Caco-2 (cell line): ENCODE measurements at places on chromosomes 6 and 20.

GRCh38 chr6:166570929-166571713, 15.4 kb downstream of the RAMACL start:
- no peak overlapping the region for H3K4me3 ChIP-seq
- no peaks in the 10 kb centered on the region for H3K4me1 ChIP-seq
- no peaks in the 10 kb centered on the region for H3K36me3 ChIP-seq
- H3K27me3 ChIP-seq: no peaks in the 10 kb centered on the region

DNA sequence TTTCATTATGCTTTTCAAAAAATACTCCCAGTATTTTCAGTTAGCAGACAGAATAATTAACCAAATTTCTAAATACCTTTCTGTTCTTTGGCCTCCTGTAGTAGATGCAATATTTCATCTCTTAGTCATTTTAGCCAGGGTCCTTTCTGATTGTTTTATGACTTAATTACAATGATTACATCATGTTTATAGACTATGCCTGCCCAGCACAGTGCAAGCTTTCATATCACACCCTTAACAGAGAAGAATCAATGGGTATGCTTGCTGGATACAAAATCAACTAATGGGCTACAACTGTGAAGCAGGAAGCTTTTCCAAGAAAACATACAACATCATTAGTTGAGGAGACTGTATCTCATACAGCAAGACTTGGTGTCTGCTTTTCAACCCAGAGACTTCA, 119.8 kb upstream of the NRSN1 start:
- H3K4me3 ChIP-seq: no peak overlapping the region
- H3K27ac ChIP-seq: no peak overlapping the region
- no peaks in the 10 kb centered on the region for H3K36me3 ChIP-seq
- DNase-seq: no peak

DNA sequence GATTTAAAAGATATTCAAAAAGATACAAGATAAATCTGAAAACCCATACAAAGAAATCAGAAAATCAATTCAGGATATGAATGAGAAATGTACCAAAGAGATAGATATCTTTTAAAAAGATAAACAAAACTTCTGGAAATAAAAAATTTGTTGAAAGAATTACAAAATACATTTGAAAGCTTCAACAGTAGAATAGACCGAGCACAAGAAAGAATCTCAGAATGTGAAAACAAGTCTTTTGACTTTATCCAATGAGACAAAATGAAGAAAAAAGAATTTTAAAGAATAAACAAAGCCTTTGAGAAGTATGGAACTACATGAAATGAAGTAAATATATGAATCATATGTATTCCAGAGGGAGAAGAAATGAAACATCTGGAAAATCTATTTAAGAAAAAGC, 1011.0 kb downstream of the EYS start:
- no peaks in the 10 kb centered on the region for H3K36me3 ChIP-seq
- H3K4me1 ChIP-seq: no peaks in the 10 kb centered on the region
- H3K27me3 ChIP-seq: no peaks in the 10 kb centered on the region
- no peak for DNase-seq
- H3K27ac ChIP-seq: no peak overlapping the region

- H3K36me3 ChIP-seq: no peaks in the 10 kb centered on the region
- no peak overlapping the region for H3K4me3 ChIP-seq
- H3K27ac ChIP-seq: no peak overlapping the region
- H3K27me3 ChIP-seq: no peaks in the 10 kb centered on the region
- H3K4me1 ChIP-seq: no peaks in the 10 kb centered on the region
Measured at GRCh38 chr6:7021301-7021700, 86.5 kb upstream of the RREB1 start.

GRCh38 chr6:119426619-119427018, 77.1 kb upstream of the MAN1A1 start:
- no peak for DNase-seq
- H3K27me3 ChIP-seq: no peaks in the 10 kb centered on the region
- no peak overlapping the region for H3K4me3 ChIP-seq
- no peaks in the 10 kb centered on the region for H3K36me3 ChIP-seq
- no peak overlapping the region for H3K27ac ChIP-seq

- DNase-seq: no peak
- H3K36me3 ChIP-seq: no peaks in the 10 kb centered on the region
- no peaks in the 10 kb centered on the region for H3K4me1 ChIP-seq
- no peak overlapping the region for H3K27ac ChIP-seq
- H3K27me3 ChIP-seq: no peaks in the 10 kb centered on the region
- no peak overlapping the region for H3K4me3 ChIP-seq
Measured at GRCh38 chr6:123007885-123008284, 11.8 kb downstream of the CLVS2 start.

DNA sequence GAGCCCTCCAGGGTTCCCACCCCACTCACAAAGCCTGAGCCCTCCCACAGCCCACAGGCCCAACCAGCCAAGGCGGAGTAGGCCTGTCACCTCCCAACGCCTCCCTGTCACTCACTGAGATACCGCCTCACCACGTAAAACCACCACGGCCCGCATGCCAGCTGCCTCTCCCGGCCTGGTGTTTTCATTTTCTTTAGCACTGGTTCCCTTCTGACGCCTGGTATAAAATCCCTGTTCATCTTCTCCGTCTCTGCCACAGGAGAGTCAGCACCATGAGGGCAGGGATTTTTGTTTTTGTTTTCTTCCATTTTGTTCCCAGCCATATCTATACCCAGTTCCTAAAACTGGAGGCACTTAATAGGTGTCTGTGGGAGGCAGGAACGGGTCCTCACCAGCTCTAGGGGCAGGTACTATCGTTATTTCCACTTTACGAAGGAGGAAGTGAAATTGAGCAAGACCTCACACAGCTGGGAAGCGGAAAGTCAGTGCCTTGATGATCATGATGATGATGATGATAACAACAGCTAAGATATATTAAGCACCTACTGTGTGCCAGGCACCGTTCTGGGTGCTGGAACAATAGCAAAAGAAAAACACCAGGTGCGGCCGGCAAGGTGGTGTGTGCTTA, 58.6 kb downstream of the SNAI1 start:
- peaks cover 37% of the 10 kb centered on the region for H3K4me1 ChIP-seq
- peak overlapping the region; percentile 66 for H3K27ac ChIP-seq
- no peak overlapping the region for H3K4me3 ChIP-seq
- DNase-seq: no peak
- H3K27me3 ChIP-seq: no peaks in the 10 kb centered on the region
- no peaks in the 10 kb centered on the region for H3K36me3 ChIP-seq

GRCh38 chr6:142420802-142421201, 119.0 kb downstream of the ADGRG6 start:
- no peaks in the 10 kb centered on the region; the same call in none of the 2 replicates for H3K36me3 ChIP-seq
- no peak for DNase-seq
- H3K27ac ChIP-seq: no peak overlapping the region
- no peaks in the 10 kb centered on the region for H3K27me3 ChIP-seq
- H3K4me1 ChIP-seq: no peaks in the 10 kb centered on the region
- no peak overlapping the region for H3K4me3 ChIP-seq

DNA sequence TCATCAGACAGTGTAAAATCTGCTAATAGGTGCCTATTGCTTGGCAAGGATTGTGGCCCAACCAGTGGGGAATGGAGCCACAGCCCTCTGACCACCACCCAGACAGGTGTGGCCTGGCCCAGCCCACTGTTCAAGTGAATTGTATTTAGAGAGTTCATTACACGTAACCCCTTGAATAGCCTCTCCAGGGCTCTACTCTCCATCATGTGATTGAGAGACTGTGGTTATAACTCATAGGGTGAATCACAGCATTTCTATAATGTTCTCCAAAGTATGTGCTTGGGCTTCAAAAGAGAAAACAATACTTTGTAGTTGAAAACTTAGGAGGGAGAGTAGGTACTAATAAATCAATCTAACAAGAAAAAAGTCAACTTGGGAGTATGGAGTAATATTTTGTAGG, 38.4 kb downstream of the ALDH8A1 start:
- H3K4me1 ChIP-seq: peaks cover 3% of the 10 kb centered on the region; the same call in 1 of the 2 replicates
- H3K4me3 ChIP-seq: no peak overlapping the region
- DNase-seq: no peak
- no peaks in the 10 kb centered on the region for H3K36me3 ChIP-seq

GRCh38 chr20:25203871-25204320, 8.4 kb downstream of the ENTPD6 start:
- no peak overlapping the region for H3K27ac ChIP-seq
- H3K4me3 ChIP-seq: no peak overlapping the region
- no peaks in the 10 kb centered on the region; the same call in 1 of the 2 replicates for H3K36me3 ChIP-seq
- no peaks in the 10 kb centered on the region for H3K27me3 ChIP-seq
- H3K4me1 ChIP-seq: no peaks in the 10 kb centered on the region

- no peak for DNase-seq
- H3K4me3 ChIP-seq: no peak overlapping the region
- H3K27me3 ChIP-seq: no peaks in the 10 kb centered on the region
- no peaks in the 10 kb centered on the region for H3K4me1 ChIP-seq
Measured at GRCh38 chr6:38272222-38272621, 367.5 kb downstream of the BTBD9 start.

GRCh38 chr6:9523462-9523861, 891.4 kb downstream of the TFAP2A start:
- H3K27ac ChIP-seq: peak overlapping the region; percentile 24
- no peak for DNase-seq
- H3K36me3 ChIP-seq: no peaks in the 10 kb centered on the region

DNA sequence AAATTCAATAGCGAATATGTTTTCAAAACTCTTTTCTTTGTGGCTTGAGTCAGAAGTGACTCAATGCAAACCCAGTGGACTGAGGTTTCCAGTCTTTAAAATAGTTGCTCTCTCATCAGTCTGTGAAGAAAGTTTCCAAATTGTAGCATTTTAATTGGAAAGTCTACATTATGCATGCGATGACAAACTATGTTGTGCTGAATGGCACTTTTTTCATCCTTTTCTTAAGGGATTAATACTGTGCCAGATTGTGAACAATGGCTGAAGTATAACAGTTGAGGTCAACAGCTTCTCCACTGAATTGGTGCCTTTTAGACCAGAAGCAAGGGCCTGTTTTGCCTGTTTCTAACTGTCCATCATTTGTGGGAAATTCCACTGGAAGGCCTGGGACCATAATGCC, 377.1 kb downstream of the BTBD9 start:
- no peaks in the 10 kb centered on the region for H3K36me3 ChIP-seq
- DNase-seq: no peak
- H3K4me1 ChIP-seq: peaks cover 36% of the 10 kb centered on the region
- H3K4me3 ChIP-seq: no peak overlapping the region
- H3K27ac ChIP-seq: no peak overlapping the region

DNA sequence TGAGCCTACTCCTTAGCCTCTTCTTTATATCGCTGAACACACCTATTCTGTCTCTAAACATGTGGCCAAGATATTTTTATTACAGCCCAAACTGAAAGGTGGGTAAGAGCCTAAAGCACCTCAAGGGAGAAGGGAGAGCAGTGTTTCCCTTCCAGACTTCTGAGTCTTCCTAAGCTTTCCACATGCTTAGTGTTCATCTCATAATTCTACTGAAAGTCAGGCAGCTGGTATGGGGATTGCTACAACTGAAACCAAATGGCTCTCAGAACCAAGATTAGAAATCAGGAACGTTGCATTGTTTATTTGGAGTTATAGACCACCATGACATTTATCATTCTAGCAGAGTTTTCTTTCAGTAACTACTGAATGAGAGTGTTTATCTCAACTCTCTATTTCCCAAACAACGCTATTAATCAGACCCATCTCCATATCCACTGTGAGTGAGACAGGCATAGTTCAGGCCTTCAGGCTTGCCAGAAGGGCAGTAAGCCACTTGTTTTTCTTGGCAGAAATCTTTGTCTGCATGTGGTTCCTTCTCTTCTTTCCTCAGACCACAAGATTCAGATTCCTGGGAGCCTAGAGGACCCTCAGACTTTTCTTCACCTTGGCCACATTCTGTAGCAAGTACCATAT, 22.8 kb downstream of the VGLL2 start:
- no peaks in the 10 kb centered on the region for H3K36me3 ChIP-seq
- no peak overlapping the region for H3K4me3 ChIP-seq
- DNase-seq: no peak

- no peak overlapping the region for H3K4me3 ChIP-seq
- no peaks in the 10 kb centered on the region for H3K4me1 ChIP-seq
- H3K27me3 ChIP-seq: no peaks in the 10 kb centered on the region
- no peak overlapping the region for H3K27ac ChIP-seq
- H3K36me3 ChIP-seq: no peaks in the 10 kb centered on the region
Measured at GRCh38 chr6:103177791-103178190, 1681.9 kb downstream of the HACE1 start.

DNA sequence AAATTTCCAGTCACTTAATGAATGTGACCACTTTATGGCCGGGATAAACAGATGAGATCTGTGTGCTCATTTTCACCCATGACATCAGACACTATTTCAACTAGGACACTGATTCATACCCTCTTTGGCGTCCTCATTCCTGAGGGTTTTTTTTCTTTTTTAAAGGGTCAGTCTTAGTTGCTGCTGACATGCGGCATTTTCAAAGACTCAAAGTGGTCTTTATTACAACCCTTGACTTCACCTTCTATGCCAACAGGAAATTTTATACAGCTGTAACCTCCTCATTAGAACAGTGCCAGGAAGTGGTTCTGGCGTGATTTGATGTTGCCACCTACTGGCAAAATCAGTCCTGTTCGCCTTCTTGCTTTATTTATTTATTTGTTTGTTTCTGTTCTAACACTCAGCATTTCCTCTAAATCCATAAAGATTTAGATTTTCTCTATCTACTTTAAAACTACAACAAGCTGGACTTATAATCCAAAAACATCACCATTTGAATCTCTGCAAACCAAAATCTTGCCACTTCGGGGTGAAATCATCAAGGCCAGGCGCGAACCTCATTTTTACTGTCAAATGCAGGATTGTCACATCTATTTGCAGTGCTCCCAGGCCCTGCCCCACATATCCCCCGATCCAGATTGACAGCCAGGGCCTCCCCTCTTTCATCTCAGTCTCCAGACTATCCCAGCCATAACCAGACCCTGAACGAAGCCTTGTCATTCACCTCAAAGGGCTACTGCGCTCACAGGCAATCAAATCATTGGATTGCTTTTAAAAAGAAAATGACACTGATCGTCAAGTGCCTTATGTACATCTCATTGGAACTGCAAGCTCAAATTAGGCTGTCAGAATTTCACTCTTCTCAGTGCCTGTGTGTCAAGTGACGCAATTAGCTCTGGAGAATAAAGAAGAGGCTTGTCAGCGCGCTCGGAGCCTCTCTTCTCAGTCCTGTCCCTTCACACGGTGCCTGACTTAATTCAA, 77.5 kb downstream of the C6orf118 start:
- H3K4me3 ChIP-seq: no peak overlapping the region
- no peaks in the 10 kb centered on the region for H3K27me3 ChIP-seq
- no peaks in the 10 kb centered on the region for H3K36me3 ChIP-seq
- H3K4me1 ChIP-seq: no peaks in the 10 kb centered on the region

DNA sequence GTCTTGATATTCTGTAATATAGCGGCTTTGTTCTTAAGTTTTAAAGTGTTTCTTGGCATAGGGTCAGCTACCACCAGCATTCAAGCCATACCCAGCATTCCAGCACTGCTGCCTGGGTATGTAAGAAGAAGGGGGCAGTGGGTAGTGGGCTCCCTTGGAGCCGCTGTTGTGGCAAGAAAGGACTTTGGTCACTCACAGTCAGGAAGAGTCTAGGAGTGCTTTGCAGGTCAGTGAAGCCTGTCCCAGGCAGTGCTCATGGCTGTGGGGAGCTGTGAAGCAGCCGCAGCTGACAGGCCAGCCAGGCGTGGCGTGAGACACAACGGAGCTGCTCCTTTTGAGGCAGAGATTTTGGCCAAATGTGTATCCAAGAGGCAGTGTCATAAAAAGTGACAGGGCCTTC, 512.0 kb downstream of the CDKAL1 start:
- DNase-seq: no peak
- peaks cover 11% of the 10 kb centered on the region; the same call in 1 of the 2 replicates for H3K4me1 ChIP-seq
- no peak overlapping the region for H3K4me3 ChIP-seq
- H3K36me3 ChIP-seq: no peaks in the 10 kb centered on the region
- no peak overlapping the region for H3K27ac ChIP-seq
- H3K27me3 ChIP-seq: no peaks in the 10 kb centered on the region

- H3K4me1 ChIP-seq: no peaks in the 10 kb centered on the region
- H3K4me3 ChIP-seq: no peak overlapping the region
- no peak for DNase-seq
- no peaks in the 10 kb centered on the region for H3K36me3 ChIP-seq
- H3K27me3 ChIP-seq: no peaks in the 10 kb centered on the region
- H3K27ac ChIP-seq: no peak overlapping the region
Measured at GRCh38 chr20:46937157-46937523, 42.5 kb downstream of the EYA2 start.
